ENCODE measurements at places on chromosomes 4 and X.

DNA sequence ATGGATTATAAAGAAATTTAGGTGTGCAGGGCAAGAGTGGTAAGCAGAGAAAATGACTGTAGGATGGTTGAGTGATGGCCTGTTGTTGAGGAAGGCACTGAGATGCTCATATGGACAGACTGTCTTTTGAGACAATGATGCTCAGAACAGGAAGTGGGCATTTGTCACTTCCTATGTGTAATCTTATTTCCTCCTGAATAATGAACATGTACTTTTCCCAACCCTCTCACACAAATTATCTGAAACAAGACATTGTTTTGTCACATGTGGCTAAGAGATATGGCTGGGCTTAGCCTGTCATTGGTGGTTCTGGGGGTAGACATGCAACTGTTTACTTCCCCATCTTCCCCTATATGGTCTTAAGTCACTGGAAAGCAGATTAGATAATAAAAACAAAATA lies 240.5 kb downstream of the CFAP47 start:
- DNase-seq: no peak

DNA sequence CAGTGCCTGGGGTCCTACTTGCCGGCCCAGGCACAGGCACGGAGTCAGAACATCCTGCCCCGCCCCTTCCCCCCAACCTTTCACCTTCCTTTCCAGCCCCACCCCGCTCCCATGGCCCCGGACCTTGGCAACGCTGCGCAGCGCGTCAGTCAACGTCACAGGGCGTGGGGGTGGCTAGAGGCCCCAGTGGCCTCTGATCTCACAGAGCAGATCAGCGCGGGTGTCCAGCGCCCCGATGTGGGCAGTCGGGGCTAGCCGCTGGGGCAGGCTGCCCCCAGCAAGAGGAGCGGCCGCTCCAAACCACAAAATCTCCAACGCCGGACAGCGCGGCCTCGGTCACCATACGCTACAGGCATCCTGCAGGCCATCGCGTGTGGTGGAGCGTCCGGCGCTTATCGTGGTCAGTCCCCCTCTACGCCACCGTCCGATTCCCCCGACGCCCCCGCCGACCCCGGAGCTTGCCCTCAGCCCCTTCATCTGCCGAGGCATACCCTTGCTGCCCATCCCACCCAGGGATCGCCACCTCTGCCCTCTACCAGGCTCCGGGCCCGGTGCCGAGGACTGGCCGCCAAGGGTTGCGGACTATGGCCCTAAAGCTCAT lies 69.6 kb upstream of the APOOL start:
- DNase-seq: no peak

- no peak for DNase-seq
Observed at GRCh38 chr4:123913598-123913997, 517.0 kb downstream of the SPRY1 start.

DNA sequence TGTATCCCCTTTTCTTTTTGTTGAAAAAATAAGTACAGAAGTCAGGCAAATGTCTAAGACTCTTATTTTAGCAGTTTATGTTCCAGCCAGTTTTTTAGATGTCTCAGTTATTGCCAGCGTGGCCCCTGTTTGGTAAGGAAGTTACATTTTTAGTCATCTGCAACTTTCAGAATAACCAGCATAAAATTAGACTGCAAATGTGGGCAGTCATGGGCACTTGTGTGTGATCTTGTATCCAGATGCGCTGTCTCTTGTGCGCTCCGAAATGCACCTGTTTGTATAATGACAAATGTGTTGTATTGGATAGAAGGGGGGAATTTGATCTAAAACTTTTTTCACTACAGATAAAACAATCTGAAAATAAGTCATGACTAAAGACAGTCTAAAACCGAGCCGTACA lies 44.3 kb upstream of the CLCN4 start:
- no peak for DNase-seq

DNA sequence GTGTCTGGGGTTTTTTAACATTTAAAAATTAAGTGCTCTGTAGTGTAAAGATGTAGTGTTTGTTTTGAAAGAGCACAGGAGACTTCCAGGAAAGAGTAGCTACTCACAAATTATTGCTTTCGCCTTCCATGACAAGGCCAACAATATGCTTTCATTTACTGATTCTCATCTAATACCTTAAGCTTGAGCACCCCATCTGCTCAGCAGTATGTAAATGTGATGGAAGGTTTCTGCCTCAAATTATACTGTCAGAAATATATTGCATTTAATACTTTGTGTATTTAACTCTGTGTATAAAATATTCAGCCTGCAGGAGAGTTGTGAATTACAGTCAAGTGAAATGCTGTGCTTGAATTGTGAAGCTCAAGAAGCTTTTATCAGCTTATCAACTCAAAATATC lies 296.3 kb upstream of the ATOH1 start:
- DNase-seq: no peak

- peak; percentile 44 for DNase-seq
Observed at GRCh38 chr4:78634011-78634664, 82.6 kb downstream of the ANXA3 start.

- peak; percentile 48 for DNase-seq
Observed at GRCh38 chr4:105140684-105141490, 5.8 kb upstream of the TET2 start.

- DNase-seq: peak; percentile 63
Observed at GRCh38 chrX:48957477-48957826, at the start of gene OTUD5. Gene OTUD5, minus strand, starts transcription at chrX:48957607. Its CDS starts 37 bp downstream, at chrX:48957570.

GRCh38 chr4:1539859-1540600 lies 133.8 kb upstream of the NKX1-1 start:
- DNase-seq: no peak

DNA sequence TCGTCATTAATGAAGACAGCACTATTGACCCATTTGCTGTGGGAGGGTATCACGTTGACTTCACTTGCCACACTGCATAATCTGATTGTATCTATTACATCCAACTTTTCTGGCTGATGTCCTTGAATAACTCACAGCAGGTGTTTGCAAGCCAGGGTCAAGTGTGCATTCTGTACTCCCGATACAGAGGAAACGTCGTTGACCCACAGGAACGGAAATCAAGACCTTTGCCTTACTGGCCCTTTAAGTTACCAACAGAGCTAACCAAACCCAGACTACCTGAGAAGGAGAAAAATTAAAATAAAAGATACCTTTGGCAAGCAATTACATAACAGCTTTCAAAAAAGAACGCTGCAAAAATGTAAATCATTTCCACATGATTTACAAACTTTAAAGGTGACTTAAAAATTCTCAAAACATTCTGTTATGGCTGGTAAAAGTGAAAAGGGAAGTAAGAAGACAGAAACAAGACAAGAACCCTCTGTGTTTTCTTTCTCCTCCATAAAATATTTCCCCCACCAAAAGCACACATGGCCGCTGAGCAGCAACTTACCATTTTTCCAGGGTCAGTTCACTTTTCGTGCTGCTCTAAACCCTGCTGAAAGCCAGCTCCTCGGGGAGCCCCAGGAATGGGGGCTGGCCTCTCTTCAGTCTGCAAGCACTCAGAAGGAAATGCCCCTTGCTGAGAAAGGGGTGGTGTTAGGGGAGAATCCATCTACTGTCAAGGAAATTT lies 6.5 kb upstream of the SHISA3 start:
- no peak for DNase-seq

All from GM03348 (cell line).